T-helper 9 cell (primary cell): ENCODE measurements at places on chromosomes 3 and 15.

DNA sequence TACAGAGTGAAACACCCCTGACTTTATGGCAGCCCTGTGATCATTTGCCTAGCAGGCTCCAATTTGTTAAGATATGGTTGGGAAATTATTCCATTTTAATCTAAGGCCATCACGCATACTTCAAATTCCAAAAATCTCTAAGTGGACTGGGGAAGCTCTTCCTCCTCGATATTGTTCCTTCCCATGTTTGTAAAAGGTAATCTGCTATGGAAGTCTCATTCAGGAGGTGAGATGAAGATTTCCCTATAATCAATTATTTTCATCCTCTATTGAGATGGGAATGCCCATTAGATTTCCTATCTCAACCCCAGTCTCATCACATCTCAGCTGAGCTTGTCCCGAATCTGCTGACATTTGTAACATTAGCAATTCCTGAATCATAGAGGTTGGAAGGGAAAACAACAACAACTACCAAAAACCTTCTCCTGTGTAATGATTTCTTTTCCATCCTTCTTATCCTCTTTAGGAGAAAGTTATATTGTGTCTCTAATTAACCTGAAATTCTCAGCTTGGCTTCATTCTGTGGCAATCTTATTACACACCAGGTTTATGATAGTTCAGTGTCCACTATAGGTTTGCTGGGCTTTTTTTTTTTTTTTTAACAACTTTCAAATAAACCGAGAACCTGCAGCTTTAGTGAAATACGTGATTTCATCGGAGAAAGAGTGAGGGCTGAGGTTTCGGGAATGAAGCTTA, 2.2 kb upstream of the NR2F2 start:
- no peak for DNase-seq

GRCh38 chr3:37236024-37236423, 61.6 kb upstream of the LRRFIP2 start:
- DNase-seq = no peak

DNA sequence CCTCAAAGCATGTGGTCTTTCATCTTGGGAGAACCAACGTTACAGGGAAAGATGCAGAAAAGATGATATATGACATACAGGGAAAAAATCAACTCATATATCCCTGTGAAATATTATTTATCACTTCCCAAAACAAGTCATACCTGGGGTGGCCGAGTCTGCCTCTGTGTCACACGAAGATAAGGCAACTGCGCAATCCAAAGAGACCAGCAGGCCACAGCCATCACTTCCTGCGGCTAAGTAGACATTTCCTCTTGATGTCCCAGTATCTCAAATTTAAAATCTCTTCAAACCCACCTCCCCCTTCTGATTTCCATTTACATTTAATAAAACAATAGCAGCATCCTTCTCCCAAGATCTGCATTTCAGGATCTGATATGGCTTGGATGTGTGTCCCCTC, 71.5 kb downstream of the IGF2BP2 start:
- no peak for DNase-seq

GRCh38 chr3:12370758-12371157, 81.9 kb downstream of the PPARG start:
- DNase-seq = no peak

DNA sequence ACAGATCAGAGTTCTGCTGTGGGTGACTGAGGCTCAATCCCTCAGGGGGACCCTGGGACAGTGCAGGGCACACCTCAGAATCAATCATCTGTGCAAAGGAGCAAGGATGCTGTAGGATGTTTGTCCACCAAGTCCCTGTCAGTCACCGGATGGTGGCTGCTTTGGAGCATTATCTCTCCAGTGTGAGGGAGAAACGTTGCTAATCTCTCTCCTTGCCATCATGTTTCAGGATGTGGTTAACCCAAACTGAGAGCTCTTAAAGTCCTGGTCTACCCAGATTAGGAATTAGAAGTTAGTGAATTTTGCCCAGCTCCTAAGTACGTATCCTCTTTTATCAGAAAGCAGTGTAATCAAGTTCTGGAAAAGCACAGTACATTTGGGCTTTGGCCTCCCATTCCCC, 26.2 kb upstream of the LRRC3B start:
- DNase-seq = no peak

DNA sequence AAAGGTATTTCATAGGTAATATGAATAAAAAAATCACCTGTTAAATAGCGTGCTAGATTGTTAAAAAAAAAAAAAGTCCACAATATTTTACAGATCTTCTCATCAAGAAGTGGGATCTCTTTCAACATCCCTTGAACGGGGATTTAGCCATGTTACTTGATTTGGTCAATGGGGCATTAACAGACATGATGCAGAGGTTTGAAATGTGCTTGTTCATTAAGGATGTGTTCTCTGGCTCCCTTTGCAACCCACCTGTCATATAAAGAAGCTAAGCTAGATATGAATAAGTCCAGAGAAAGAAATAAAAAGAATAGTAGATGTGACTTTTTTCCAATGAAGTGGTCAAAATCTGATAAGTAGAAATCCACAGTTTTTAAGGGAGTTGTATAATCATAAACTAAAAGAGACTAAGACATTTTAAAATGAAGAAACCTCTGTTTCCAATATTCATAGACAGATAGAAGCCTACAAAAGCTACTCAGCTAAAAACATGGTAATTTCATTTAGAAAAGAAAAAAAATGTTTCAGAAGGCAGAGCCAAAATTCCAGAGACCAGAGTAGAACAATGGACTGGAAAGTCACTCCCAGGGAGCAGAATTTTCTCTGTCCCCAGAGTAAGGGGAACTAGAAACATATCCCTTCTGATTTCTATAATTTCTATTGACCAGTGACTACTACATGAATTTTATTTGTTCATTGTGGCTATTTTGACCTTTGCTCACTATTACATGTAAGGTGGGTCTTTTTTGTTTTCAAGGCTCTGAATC, 79.2 kb downstream of the PLSCR2 start:
- no peak for DNase-seq

- DNase-seq = no peak
Measured at GRCh38 chr3:33921608-33922007, 123.2 kb downstream of the PDCD6IP start.

- DNase-seq = no peak
Measured at GRCh38 chr3:16606398-16606797, 1.2 kb upstream of the DAZL start.

DNA sequence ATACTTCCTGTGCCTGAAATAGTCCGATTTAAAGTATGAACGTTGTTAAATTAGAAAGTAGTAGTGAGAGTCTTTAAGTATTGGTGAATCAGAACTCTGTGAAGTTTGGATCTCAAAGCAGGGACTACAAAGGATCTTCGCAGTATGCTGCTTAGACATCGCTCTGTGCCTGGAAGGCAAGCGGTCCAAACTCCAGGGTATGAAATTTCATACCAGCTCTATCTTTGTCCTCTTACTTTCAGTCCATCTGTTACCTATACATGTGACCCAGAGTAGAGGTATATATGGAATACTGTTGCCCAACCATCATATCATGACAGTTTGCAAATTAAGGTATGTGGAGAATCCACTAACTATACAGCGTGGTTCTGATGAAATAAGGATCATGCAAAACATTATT, 34.5 kb downstream of the VPS8 start:
- DNase-seq = no peak

GRCh38 chr3:132180337-132180791, 136.8 kb upstream of the ACP3 start:
- no peak for DNase-seq

DNA sequence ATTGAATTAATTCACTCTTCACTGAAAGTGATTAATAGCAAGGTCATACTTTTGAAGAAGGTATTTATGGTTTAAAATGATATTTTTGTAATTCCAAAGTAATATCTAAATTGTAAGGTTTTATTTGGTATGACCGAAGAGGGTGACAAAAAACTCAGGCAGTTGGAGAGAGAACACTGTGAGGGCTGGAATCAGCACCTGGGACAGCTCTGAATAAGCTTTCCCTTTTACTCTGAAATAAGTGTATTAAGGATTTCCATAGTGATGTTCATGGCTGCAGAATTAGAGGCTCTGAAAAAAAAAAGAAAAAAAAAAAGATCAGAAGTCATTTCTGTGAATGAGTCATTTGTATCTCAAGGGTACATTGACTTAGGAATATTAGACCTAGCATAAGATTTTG, 299.5 kb downstream of the IL5RA start:
- DNase-seq = no peak

DNA sequence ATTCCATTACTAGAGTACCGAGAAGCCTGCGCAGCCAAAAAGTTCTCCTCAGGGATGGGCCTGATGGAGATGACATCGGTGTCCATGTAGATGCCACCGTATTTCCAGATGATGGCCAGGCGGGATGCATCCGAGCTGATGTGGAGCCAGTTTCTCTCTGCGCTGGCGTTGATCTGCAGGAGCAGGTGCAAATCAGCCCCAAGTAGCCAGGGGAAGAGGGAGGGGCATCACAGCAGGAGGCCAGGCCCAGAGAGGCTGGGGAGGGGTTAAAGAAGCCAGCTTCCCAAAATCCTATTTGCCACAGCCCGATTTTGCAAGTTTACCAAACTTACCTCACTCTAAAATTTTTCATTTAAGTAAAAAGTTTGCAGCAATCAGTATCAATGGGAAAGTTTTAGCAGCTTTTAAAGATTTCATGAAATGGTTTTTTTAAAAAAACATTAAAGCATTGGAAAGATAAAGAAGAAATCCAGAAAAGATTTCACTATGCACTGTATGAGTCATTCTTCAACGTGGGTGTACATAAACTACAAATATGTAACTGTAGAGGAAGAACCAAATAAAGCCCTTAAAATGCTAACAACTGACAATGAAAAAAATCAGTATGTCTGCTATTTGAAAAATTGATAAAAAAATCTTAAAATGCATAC, 7.4 kb downstream of the A4GNT start:
- no peak for DNase-seq

- DNase-seq = no peak
Measured at GRCh38 chr3:190886945-190887344, 24.5 kb upstream of the GMNC start.

DNA sequence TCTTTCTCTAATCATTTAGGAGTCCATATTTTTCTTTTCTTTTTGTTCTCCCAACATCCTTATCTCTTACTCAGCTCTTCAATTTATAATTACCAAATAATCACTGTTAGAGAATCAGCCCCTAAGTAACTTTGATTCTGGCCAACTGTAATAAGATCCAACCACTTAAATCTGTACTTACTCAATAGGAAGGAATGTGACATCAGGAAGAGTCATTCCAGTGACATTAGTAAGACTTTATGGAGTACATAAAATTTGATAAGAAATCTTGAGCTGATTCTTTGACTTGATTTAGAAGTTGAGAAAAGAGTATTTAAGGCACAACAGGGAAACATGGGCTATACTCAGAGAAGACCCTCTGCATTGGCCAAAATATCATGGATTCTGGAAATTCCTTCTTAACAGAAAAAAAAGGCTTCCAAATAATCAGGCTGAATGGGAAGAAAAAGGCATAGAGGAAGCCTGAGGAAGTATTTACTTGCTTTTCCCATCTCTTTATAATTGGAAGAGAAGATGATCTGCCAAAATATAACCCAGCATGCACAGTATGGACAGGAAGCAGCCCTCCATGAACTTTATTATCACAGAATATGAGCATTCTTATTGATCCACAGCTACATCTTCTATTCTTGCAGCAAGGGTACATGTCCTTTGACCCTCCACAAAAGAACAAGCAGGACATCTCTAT, 289.7 kb upstream of the TPRG1 start:
- DNase-seq = no peak
